ENCODE measurements at places on chromosomes 3 and 15.
A peak's percentile ranks its signal among the peaks of the same experiment; 100 is the strongest.

- no peak for DNase-seq
These were observed 29.6 kb downstream of the MGLL start for GRCh38 chr3:127792541-127793292.

DNA sequence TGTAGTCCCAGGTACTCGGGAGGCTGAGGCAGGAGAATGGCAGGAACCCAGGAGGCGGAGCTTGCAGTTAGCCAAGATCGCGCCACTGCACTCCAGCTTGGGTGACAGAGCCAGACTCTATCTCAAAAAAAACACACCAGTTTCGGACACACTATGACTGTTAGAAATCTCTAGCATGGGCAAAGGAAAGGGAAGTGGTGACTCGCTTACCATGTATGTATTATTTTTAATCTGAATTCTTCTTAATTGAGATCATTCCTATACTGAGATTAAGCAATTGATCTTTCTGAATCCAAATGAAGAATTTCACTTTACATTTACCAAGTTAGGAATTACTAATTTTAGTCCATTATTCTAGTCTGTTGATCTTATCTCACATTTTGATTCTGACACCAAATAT is 459.2 kb upstream of the ALCAM start:
- DNase-seq = no peak

- no peak for DNase-seq
These were observed 4.7 kb downstream of the DTWD1 start for GRCh38 chr15:49625460-49626036.

DNA sequence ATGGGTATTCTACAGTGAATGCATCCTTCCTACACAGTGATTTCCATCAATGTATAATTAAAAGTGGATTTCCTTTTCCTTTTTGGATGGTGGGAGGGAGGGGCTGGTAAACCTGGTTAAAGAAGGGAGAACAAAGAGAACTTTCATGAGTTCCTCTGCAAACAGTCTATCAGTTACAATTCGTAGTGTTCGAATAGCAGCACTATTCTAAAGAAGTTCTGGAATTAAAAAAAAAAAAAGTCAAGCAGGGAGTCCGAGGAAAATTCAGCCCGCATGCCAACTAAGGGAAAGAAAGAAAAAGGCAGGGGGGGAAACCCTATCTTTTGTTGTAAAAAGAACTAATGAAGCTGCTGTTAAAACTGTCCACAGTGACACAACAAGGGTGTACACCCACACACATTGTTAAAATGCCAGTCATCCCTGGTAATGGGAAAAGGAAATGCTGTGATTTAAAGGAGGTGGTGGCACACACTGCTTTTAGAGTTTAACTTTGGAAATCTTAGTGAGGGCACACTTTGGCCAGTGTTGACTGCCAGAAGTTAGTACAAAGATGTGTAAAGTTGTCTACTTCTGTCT is 521.2 kb downstream of the ZIC1 start:
- no peak for DNase-seq

GRCh38 chr15:50183112-50183794 is 1.3 kb downstream of the SLC27A2 start:
- peak; percentile 20 for DNase-seq
